ENCODE measurements at places on chromosomes 7 and 10.

- DNase-seq: no peak
Measured at GRCh38 chr10:29600067-29600466, 34.7 kb downstream of the SVIL start.

DNA sequence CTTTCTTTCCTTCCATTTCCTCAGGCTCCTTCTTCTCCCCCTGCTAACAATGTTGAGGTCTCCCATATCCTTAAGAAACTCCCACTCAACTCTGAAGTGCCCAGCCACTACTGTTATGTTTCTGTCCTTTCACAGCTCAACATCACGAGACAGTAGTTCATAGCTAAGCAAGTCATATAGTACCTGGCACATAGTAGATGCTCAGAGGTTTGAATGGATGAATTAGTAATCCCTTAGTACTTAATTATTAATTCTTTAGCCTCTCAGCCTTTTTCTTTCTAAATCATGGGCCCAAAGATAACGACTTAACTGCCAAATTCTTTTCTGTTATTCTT is 22.6 kb downstream of the CSGALNACT2 start:
- no peak for DNase-seq

DNA sequence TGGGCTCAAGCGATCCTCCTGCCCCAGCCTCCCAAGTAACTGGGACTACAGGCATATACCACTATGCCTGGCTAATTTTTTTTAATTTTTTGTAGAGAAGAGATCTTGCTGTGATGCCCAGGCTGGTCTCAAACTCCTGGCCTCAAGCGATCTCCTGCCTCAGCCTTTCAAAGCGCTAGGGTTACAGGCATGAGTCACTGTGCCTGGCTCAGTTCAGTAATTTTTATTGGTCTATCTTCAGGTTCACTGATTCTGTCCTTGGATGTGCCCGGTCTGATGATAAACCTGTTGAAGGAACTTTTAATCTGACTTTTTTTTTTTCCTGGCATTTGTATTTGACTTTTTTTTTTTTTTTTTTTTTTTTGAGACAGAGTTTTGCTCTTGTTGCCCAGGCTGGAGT is 40.1 kb upstream of the STRIP2 start:
- no peak for DNase-seq

DNA sequence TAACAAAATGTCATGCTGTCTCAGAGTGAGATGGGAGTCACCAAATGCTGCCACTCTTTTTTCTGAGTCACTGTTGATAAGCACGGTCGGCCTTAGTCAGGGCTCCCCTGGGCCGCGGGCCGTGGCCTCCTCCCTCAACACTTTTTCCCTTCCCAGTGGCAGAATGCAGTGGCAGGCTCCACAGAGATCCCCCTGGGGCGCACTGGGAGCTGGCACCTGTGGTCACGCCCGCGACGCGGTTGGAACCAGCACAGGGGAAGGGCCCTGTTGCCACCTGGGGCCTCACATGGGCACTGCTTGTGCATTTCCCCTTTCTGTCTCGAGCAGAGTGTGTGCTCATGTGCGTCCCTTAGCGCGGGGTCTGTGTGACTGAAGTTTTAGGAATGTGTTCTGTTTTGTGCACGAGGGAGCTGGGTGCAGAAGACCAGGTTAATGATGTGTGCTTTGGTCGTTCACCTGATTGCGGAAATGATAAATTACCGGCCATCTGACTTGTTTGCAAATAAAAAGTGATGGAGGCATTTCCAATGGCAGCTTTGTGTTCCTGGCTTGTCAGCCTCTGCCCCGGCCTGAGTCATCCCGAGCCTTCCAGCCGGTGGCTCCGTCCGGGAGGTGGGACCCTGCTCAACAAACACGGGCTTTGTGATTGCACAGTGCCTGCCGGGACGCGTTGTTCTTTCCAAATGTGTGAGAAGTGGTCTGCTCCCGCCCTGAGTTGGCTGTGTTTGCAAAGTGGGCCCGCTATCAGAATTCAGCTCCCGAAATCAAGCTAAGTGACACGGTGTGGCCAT is 100.7 kb downstream of the NKX6-2 start:
- DNase-seq: no peak
